ENCODE measurements at places on chromosomes 7 and 10.

GRCh38 chr10:113180401-113181154, 230.5 kb downstream of the TCF7L2 start:
- DNase-seq = no peak

- no peak for DNase-seq
Measured at GRCh38 chr10:117134056-117134305, 4.1 kb downstream of the VAX1 start.

DNA sequence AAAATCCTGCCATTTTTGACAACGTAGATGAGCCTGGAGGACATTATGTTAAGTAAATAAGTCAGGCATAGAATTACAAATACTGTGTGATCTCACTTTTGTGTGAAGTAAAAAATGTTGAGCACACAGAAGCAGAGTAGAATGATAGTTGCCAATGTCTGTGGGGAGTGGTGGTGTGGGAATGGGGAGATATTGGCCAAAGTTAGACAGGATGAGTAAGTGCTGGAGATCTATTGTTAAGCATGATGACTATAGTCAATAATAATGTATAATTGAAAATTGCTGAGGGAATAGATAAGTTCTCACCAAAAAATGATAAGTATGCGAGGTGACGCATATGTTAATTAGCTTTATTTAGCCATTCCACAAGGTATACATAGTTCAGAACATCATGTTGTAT, 92.0 kb downstream of the GPR85 start:
- DNase-seq = no peak

GRCh38 chr7:4836206-4836661, 25.6 kb downstream of the PAPOLB start:
- no peak for DNase-seq

DNA sequence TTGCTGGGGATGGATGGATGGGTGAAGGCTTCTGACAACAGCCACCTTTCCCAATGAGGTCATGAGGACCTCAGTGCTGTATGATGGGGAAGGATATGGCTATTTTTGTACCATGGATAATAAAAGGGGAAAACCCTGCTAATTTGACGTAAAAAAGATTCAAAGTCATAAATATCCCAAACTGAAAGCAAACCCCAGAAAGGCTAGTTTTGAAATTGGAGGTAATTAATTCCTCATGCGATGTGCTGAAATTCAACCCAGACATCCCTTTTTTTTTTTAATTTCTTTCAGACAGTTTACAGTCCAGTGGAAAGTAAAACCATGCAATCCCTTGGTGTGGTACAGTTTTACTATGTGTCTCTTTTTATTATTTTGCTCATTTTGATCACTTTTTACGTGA, 254.5 kb upstream of the BMPER start:
- DNase-seq = no peak

DNA sequence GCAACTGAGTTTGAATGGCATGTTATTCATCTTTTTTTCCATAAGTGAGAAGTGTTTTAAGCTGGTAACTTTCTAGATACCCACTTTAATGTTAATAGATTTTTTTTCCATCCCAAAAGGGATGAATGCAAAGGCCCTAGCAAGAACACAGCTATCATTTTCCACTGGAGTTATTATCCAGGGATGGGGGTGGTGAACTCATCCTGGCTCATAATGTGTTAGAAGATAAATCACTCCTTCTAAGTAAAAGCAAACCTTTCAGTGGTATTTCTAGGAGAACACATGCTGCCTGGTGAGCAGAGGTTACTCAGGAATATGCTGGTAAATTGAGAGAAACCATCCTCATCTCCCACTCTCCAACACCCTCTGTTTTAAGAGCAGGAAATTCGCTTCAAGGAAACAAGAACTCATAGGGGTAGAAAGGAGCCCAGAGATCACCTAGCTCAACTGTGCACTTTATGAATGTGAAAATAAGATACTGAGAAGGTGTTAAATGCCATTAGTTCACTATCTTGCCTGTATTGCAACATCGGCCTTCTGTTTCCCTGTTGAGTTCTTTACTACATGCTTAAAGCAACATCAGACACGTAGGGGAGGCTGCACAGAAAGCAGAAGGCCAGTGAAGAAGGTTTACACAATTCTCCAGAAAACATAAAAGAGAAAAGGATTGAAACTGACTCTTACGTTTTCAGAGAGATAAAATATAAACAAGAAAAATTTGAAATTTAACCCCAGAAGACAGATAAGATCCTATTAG, 264.0 kb upstream of the PRKCQ start:
- no peak for DNase-seq

GRCh38 chr10:24958721-24959381, 6.4 kb upstream of the PRTFDC1 start:
- DNase-seq = no peak

- no peak for DNase-seq
Measured at GRCh38 chr10:122390271-122390670, 15.8 kb downstream of the PLEKHA1 start.

- DNase-seq = no peak
Measured at GRCh38 chr10:117993166-117993565, 53.6 kb downstream of the RAB11FIP2 start.

GRCh38 chr7:128192497-128193142, 48.5 kb upstream of the LEP start:
- no peak for DNase-seq

DNA sequence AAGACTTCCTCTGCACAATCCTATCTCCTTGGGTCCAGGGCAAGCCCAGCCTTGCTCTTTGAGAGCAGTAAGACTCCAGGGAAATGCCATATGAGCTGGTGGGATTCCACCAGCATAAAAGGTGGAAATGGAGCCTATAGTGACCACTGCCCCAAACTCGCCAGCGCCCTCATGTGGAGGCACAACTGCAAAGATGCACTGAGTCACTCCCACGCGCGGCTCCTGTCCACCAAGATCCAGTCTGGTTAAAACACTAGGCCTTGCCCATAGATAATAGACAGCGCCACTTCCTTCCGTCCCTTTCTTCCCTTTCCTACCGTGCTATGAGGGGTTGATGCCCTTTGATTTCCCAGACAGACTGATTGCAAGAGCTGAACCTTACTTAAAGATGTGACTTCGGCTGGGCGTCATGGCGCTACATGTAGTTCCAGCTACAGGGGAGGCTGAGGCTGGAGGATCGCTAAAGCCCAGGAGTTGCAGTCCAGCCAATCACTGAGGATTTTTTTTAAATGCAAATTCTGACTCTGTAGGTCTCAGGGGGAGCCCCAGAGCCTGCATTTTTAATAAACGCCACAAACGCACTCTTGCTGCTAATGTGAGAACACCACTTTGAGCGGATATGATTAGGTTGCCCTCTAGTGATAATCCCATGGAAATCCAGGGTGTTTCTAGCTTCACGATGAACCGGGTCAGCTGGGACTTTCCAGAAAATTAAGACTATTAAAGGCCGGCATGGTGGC, 136.5 kb downstream of the EPC1 start:
- DNase-seq = no peak

DNA sequence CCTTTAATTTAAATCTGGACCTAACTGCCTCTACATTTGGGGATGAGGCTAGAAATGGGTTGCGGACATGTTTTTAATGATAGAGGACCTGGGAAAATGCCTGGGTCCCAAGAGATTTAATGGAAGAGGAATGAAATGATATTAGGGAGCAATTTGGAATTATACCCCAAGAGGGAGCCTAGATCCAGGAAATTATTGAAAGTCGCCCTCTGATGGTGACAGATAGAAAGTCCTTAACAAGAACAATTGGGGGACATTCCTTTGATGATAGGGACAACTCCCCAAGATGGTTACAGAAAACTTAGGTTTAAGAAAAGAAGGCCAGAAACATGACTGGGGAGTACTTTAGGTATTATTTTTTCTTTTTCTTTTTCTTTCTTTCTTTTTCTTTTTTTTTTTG, 9.5 kb upstream of the TSGA13 start:
- DNase-seq = peak; percentile 18

GRCh38 chr10:86759073-86759672, 2.8 kb downstream of the BMPR1A start:
- DNase-seq = no peak

DNA sequence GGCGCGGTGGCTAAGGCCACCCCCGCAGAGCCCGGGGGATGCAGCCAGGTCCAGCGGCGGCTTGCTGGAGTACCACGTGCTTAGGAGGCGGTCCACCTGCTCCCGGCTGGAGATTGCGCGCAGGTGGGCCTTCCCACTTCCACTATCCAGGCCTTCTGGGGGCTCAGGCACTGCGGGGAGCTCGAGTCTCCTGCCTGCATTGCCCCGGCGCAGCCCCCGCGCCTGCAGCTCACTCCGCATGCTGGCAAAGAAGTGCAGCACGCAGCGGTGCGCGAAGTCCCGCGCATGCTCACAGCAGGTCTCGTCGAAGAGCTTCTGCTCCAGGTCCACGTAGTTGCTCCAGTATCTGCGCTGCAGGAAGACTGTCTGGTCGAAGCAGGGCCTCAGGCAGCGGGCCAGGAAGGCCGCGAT, 5.8 kb downstream of the CALHM3 start:
- DNase-seq = no peak

DNA sequence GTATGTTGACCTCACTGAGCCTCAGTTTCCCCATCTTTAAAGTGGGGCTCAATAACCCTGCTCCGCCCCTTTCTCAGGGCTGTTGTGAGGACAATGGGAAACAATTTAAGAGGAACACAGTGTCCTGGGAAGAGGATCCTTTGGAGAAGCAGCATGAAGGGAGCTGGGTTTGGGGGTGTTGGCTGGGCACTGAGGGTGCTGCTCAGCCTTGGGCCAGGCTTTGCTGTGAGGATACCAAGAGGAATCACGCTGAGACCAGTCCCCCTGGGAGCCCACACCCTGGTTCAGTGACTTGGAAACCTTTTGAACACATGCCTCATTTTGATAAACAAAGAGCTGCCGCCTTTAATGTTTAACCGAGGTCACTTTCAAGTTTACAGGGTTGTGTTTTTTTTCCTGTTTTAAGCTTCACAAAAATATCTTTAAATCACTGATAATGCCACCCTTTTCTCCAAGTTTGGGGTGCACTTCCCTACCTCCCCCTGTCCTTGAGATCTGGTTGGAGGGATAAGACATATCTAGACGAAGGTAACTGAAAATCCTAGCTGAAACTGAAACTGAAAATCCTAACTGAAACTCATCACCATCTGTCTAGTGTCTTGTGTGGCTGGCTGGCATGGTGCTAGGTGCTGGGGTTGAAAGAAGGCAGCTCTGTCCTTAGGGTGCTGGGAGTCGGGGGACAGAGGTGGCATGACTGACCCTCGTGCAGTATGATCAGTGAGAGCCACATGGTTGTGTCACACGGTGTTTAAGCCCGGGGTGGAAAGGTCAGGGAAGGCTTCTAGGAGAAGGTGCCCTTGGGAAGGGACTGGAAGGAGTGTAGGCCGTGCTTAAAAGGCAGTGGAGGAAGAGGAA, 27.7 kb downstream of the ZNF775 start:
- DNase-seq = no peak

DNA sequence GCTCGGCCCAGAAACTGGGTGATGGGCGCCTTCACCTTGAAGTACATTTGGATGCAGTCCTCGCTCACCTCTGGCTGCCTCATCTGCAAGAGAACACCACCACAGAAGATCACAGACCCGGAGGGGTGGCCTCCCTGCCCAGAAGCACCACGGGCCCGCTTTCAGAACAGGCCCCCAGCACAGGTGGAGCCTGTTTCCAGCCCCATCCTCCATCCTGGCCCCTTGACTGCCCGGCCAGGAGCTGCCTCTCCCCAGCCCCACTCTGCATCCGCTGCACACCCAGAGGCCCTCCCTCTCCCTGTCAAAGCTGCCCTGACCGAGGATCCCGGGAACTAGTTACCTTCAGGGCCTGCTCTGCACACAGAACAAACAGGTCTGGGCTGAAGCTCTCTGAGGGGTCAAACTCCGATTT, 724 bp downstream of the CFAP46 start:
- no peak for DNase-seq

DNA sequence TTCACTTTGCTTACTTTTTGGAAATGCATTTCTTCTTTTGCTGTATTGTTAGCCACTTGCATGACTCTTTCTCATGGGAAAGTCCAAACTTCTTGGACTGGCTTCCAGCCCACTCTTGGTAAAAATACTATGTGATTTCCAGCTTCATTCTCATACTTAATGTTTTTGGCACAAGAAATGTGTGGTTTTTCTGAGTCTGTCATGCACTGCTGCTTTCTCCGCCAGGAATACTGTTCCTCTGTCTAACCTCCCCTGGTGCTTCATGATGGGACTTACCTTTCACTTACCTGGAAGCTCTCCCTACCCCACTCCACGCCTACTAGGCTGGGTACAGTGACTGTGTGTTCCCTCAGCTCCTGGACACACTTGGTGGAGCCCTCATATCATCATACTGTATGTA, 18.7 kb downstream of the MGAM2 start:
- no peak for DNase-seq

DNA sequence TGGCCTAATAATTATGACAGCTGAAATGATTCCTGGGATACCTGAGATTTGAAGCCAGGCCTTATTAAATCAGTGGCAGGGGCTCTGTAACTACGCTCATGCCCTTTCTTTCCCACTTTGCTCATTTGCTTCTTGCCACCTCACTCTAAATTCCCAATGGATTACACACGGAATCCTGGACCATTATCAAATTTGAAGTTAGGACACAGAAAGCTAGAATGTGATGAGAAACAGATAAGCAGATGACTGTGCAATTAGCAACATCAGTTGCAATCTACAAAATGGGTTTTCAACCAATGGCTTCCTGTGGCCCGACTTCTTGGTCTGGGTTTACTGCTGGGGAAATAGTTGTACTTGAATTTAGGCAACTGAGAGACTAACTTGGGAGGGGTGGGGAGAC, 374.3 kb downstream of the INHBA start:
- no peak for DNase-seq

- no peak for DNase-seq
Measured at GRCh38 chr10:129329385-129330055, 137.5 kb upstream of the MGMT start.

DNA sequence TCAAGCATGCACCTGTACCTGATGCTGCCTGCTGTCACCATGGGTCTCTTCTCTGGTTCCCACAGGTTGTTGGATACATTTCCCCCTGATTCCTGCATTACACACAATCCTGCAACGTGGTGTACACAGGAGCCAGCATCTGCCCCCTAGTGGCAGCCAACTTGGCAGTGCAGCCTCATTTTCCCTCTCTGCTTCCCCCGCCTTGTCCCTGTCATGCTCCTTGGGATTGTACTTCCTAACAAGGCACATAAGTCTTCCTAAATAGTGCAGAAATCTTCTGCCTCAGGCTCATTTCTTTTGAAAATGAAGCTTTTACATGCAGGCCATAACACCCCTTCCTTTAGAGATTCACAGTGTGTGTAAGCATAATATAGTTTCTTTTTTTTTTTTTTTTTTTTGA, 387.5 kb downstream of the CCSER2 start:
- DNase-seq = peak; percentile 49

GRCh38 chr10:11835704-11836103, 12.5 kb downstream of the PROSER2 start:
- no peak for DNase-seq
